NCI-H524 treated with DMSO at 0.1 percent for 48 hours (cell line): ENCODE measurements at places on chromosomes 13 and 19.

DNA sequence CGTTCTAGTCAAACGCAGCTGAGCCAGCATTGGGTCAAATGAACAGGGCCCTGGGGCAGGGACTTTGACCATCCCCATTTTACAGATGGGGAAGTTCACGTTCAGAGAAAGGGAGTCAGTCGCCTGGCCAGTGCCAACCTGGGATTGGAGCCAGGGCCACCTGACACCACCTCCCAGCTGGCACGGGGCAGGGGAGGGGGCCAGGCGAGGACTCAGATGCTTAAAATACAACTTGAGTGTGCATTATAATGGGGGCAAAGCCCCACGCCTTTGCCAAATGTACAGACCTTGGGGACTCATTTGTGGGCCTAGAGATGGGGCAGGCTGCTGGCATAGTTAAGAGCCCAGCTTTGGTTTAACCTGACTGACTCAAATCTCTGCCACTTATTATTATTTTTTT, 14.6 kb downstream of the PRR12 start:
- no peak for DNase-seq

GRCh38 chr19:41248895-41249294, 15.3 kb upstream of the HNRNPUL1 start:
- DNase-seq = no peak

DNA sequence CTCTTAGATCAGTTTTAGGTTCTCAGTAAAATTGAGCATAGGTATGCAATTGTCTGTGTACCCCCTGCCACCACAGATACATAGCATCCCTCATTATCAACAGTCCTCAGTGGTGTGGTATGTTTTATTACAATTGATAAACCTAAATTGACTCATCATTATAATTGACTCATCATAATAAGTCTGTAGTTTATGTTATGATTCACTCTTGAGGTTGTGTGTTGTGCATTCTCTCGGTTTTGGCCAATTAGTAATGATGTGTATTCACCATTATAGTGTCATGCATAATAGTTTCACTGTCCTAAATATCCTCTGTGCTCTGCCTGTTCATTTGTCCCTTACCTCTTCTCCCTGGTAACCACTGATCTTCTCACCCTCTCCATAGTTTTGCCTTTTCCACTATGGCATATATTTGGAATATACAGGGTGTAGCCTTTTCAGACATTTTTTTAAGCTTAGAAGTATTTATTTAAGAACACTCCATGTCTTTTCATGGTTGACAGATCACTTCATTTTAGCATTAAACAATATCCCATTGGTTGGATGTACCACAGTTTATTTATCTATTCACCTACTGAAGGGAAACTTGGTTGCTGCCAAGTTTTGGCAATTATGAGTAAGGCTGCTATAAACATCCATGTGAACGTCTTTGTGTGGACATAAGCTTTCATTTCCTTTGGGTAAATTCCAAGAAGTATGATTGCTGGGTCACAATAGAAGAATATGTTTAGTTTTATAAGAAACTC, 1620.6 kb upstream of the MIR17HG start:
- DNase-seq = no peak

GRCh38 chr19:36876993-36877938, 26.6 kb downstream of the ZNF345 start:
- DNase-seq = no peak

DNA sequence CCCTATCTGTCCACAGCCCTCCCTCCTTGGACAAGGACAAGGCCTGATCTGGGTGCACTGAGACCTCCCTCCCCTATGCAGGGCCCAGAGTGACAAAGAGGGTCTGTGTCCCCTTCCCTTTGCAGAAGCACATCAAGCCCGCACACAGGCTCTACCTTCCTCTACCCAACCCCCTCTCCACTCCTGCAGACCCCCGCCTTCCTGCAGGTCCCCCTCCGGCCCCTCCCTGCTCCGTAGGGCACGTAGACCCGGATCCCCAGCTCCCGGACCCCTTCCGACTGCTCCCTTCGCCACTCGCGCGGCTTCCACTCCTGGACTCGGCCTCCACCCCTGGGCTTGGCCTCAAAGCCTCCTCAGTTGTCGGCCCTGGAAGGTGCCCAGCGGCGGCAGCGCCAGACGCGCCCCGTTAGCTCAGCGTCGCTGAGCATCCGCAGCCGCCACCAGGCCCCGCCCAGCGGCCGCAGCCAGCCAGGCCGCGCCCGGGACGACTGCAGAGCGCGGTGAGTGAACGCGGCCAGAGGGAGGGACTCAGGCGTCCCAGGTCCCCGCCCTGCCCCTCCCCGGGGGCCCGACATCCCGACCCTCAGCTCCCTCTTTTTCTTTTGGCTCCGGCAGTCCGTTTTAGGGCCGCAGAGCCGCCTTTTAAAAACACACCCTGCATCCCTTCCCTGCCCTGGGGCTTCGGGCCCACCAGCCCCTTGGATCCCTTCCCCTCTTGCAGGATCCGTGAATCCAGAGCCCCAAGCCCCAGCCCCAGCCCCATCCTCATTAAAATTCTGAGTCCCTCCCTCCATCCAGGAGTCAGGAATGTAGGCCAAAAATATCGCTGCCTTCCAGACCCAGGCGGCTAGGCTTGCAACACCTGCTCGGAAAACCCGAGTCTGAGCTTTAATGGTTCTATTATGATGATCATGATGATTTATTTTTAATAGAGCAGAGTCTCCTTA, 1.5 kb upstream of the MYADM start:
- no peak for DNase-seq
